Fibroblast of lung (primary cell): ENCODE measurements at places on chromosomes 12 and 14.

DNA sequence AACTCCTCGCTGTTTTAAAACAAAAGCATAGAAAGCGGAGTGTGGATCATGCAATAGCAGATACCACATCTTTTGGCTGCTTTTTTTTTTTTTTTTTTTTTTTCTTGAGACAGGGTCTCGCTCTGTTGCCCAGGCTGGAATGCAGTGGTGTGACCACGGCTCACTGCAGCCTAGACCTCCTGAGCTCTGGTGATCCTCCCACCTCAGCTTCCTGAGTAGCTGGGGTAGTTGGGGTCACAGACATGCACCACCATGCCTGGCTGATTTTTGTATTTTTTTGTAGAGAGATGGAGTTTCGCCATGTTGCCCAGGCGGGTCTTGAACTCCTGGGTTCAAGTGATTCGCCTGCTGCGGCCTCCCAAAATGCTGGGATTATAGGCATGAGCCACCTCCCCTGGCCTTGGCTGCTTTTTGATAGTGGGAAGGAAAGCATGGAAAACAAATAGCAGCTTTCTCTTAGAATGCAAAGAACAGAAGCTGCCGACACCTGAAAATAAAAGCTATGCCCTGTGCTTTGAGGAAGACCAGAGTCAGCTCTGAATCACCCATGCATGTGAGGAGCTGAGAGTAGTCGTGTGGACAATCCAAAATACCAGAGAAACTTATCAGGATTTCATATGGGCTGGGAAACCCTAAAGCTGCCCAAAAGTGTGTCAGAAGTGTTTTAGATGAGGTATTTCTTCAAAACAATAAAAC is 3.6 kb upstream of the ELK3 start:
- DNase-seq = peak; percentile 63

- DNase-seq = no peak
These were observed 176.7 kb downstream of the DACT1 start for GRCh38 chr14:58814466-58814865.

- DNase-seq = no peak
These were observed 106.0 kb downstream of the FAR2 start for GRCh38 chr12:29255042-29255441.

DNA sequence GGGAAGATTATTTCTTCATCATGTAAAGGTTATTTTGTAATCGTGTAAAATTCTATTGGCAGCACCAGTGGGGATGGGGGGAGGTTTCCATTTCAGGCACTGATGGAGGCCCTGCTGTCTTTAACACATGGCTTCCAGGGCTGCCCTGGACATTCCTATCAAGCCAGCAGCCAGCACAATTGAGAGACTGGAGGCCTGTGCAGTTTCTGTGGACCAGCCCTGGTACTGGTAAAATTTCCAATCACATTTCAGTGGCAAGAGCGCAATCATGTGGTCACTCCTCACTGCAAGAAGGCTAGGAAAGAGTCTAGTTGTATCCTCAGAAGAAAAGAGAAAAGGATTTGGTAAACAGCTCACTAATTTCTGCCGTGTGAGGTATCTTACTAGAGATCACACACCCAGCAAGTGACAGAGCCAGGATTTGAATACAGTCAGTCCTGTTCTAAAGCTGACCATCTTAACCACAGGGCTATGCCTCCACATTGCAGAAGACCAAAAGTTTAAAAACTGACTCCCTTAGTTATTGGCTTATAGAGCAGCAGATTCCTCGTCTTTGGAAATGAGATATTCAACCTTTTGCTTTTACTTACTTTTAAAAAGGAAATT is 179.4 kb upstream of the ARHGAP5 start:
- no peak for DNase-seq

GRCh38 chr12:132887513-132888351 is at the start of gene CHFR:
Gene CHFR (minus strand): TSS chr12:132887605. CDS start chr12:132887328, 277 bp downstream.
- DNase-seq = peak; percentile 98

DNA sequence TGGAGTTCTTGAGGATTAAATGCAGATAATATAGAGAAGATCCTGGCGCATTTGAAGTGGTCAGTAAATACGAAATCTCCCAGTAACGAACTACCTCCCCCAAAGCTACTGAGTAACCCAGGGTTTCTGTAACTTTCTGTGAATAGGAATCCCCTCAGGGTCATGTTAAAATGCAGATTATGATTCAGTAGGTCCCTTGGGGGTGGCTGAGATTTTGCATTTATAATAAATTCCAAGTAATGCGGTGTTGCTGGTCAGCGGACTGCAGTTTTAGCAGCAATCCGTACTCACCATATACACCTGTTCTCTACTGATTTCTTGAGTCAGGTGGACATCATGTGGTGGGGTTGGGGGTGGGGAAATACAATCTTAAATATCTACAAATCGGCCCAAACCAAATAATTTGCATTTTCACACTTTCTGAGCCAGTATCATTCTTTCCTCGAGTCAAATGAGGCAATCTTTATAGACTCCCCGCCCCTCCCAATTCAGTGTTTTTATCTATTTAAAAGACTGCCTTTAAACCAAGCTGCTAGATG is 868 bp downstream of the SPATA7 start:
- no peak for DNase-seq

DNA sequence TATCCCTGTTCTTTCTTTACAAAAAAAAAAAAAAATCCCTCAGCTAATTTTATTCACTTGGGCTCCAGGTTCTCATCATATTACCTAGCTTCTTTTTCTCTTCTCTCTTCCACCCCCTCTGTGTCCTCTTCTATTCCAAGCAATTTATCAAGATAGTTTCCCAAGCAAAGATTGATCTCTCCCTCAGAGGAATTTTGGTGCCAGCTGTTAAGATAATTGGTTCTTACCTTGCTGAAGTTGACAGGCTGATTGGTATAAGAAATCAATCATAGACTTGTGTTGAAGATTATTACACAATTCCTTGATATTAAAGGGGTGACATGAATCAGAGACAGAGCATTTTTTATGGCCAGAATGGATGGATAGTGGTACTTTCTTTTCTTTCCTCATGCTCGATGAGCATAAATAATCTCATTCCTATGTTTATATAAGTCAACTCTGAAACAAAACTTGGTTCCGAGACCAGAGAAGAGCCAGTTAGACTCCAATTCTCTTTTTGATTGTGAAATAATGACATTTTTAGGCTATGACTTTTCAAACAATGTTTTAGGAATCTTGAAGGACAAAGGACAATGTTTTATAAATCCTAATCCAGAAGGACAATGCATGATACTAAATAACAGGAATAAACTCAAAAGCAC is 264.1 kb upstream of the PRKD1 start:
- peak; percentile 33 for DNase-seq

DNA sequence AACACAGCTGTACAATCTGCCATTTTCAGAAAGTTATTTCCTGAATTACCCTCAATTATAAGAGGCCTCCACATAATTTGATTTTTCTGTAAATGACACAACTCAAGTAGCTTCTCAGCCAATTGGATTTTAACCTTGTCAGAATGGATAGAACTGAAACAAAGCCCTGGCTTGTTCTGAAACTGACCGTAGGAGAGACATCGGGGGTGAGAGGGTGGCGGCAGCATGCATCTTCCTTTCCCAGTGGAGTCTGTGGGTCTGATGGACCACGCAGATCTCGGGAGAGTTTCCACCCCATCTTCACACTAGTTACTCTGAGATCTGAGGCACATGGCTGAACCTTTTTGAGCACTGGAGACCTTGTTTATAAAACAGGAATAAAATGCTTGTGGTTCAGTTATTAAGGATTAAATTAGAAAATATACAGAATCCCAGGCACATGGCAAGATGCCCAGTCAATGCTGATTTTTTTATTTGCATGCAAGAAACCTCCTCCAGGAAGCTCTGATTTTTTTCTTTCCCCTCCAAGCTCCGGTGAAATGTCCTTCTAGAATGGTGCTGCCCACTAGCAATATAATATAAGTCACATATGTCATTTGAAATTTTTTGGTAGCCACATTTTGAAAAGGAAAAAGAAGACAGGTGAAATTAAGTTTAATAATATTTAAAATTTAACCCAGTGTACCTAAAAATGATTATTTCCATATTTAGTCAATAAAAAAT is 153.9 kb downstream of the CHST11 start:
- no peak for DNase-seq

DNA sequence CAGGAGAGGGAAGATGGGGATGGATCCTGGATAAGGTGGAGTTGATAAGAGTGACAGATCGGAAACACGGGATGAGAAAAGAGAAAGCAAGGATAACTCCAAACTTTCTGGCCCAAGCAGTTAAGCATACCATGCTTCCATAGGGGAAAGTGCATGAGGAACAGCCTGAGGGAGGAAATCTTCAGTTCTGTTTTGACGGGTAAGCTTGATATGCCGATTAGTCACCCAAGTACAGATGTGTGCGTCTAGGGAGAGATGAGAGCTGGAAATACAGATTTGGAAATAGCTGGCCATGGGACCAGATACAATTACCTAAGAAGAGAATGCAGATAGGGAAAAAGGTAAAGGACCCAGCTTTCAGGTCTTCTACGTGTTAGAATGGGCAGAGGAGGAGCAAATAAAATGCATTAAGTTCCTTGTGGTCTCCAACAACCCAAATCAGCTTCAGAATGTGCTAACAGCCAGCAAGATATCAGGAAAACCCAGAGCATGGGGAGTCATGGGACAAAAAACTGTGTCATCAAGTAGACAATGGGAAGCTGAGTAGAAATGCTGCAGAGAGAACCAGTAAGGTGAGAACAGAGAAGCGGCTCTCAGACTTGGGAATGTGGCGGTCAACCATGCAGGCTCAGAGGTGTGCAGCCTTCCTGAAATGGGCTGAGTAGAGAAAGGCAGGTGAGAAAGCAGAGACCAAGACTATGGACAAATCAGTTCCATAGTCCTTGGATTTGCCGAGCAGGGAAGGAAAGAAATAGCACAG is 56.3 kb downstream of the PPP1R36 start:
- DNase-seq = no peak

- DNase-seq = no peak
These were observed 2.4 kb downstream of the AREL1 start for GRCh38 chr14:74710480-74710879.

DNA sequence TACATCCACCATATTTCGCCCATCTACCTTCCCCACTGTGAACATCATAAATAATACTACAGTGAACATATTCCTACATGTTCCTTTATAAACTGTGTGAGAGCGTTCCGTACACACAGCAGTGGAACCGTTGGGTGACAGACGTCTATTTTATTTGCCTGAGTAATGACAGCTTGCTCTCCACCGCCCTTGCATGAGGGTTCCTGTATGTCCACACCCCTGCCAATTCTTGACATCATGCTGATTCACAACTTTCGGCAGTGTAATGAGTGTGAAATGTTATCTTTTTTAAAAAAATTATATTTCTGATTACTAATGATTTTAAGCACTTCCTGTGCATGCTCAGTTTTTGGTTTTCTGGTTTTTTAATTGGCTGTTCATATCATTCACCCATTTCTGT is 4.3 kb upstream of the RAD52 start:
- peak; percentile 63 for DNase-seq

DNA sequence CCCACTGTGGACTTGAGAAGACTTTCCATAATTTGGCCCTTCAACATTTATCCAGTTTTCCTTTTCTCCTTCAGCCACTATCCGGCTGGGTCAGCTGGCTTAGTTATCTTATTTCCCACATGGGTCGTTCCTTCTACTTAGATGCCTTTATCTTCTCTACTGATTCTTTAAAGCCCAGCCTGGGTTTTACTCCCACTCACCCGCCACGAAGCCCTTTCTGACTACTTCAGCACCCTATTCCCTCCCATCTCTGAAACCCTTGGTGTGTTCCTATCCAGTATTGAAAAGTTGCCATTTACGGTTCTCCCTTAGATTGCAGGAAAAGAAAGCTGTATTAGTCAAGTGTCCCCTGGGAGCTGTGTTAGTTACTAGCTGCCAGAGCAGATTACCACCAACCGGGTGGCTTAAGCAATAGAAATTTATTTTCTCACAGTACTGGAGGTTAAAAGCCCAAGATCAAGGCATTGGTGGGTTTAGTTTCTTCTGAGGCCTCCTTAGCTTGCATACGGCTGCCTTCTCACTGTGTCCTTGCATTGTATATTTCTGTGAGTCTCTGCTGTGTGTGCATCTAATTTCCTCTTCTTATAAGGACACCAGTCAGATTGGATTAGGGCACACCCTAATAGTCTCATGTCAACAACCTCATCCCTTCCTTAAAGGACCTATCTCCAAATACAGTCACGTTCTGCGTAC is 105.5 kb downstream of the GPATCH2L start:
- DNase-seq = no peak

GRCh38 chr12:54933376-54933775 is 51.2 kb downstream of the TESPA1 start:
- DNase-seq = no peak

- no peak for DNase-seq
These were observed 46.8 kb downstream of the VWF start for GRCh38 chr12:6077692-6078083.
